ENCODE measurements at places on chromosomes 1 and 21.

GRCh38 chr1:154442006-154442740, 37.0 kb downstream of the IL6R start:
- no peak for DNase-seq

DNA sequence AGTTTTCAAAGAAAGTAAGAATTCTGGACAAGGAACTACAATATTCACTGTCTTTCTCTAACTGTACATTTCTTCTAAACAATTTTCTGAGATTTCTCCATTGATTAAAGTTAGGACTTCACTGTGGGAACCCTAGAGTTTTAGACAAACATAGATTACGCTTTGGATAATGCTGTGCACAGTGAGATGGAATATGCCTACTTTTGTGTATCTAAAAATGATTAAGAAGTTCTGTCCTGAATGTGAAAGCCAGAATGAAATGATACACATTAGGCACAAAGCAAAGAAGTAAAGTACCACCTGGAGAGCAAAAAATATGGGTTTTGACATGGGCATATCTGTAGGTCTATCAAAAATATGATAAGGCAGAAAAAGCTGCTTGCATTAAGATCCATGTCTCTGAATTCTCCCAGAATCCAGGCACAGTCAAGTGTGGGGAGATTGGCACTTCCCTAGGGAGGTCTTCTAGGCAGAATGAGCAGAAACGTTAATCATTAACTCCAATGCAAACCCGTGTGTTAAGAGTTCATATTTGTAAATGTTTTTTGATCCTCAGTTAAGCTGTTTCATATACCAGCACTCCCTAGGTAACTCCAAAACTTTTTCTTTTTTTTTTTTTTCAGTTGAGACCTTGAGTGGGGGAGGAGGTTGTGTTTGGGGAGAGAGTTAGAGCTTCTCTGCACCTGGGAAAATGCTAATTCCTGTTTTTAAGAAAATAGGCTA, 467.1 kb downstream of the LMO4 start:
- no peak for DNase-seq

- no peak for DNase-seq
Measured at GRCh38 chr1:68166348-68166747, 66.0 kb downstream of the WLS start.

GRCh38 chr1:22295396-22295795, 152.5 kb upstream of the WNT4 start:
- no peak for DNase-seq

- no peak for DNase-seq
Measured at GRCh38 chr21:35850029-35850428, 210.3 kb downstream of the SETD4 start.

Data from retinal pigment epithelial cell (primary cell).